ENCODE measurements at places on chromosomes 5 and 9.

GRCh38 chr5:33129309-33129708 lies 311.5 kb upstream of the TARS1 start:
- DNase-seq = no peak

DNA sequence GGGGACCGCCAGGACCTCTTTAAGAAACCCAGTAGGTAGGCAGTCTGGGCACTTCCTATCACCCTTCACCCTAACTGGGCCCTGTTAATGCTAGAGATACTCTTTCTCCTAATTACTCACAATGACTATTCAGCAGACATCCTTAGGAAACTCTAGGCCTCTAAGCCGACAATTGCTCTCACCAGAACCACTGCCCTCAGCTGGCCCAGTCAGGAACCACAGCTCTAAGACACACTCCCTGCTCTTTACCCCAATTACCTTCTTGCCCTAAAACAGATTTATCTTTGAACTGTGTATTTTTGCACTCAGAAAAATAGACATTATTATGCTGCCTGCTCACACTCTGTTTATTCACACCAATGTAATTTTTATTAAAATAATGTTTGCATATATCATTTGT lies 432.6 kb upstream of the SLC30A5 start:
- DNase-seq = peak; percentile 2

DNA sequence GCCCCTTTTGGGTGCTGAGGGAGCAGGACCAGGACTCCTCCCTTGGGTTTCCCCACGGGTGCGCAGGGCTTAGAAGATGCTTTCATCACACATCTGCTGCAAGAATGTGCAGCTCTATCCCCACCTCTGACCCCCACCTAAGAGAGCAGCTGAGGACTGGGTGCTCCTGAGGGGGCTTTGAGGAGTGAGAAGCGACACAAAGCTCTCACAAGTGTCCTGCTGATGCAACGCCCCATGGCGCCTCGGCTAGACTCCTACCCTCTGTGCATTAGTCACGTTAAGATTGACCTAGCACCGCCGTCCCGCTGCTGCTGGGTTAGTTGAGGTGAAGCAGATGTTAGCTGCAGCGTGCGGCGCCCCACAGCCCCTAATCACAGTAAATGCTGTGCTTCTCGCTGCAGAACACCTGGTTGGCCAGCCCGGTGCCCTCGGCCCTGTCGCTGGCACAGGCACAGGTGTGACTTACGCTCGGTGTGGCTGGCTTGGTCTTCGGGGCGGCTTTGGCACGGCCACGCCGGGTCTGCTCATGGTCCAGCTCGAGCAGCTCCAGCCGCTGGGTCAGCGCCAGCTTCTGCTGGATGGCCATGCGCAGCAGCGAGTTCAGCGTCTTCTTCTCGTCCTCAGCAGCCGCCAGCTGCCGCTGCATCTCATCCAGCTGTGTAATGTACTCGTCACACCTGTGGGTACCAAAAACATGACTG lies 45.0 kb upstream of the IPPK start:
- peak; percentile 30 for DNase-seq

- peak; percentile 16 for DNase-seq
These were observed 112.7 kb downstream of the RORB start for GRCh38 chr9:74609671-74610405.

DNA sequence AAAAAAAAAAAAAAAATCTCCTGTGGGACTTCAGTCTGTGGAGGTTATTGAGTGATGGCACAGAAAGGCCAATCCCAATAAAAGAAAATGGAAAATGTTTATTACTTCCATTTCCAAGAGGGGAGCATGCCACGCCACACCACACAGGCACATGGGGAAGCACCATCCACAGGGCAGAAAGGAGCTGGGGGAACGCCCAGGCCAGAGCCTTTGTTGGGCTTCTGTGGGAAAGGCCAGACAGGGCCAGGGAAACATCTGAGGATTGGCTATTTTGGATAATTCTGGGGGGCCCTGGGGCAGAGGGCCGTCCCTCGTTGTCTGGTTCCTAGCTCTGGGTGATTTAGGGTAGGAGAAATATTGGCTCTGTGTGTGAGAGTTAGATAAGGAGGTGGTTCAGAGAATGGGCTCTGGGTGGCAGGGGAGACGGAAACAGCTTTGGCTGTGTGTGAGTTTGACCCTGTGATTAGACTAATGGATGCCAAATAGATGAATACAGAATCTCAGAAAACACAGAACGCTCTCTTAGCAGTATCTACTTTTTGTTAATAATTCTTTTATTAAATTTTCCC lies 49.0 kb upstream of the ABL1 start:
- DNase-seq = no peak

- no peak for DNase-seq
These were observed 1342.0 kb upstream of the NUDT12 start for GRCh38 chr5:104904561-104904960.

GRCh38 chr5:105954341-105954740 lies 1716.4 kb downstream of the EFNA5 start:
- DNase-seq = no peak

DNA sequence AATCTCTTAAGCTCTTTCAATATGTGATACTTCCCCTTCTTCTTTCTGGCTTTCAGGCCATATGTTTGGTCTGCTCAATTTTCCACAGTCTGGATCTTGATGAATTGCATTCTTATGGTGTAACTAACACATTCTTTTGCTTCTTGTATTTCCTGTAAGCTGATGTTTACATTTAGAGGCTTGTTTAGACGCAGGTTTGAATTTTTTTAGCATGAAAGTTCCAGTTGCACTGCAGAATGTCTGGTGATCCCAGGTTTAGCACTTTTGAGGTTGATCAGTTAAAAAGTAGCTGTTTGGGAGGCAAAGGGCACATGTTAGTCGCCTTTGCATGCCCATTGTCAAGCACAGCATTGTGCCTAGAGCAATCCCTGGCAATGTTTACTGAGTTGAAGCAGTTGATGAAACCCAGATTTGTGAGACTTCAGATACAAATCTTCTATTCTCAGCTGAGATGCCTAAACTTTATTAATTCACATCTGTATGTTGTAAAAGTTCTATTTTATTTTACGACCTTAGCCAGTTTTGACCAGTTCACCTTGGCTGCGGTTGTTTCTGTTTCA lies 59.6 kb upstream of the SPATA31C2 start:
- DNase-seq = no peak

GRCh38 chr9:136795000-136795348 lies 1.2 kb upstream of the CCDC183 start:
- no peak for DNase-seq

- no peak for DNase-seq
These were observed 9.8 kb downstream of the PTPN3 start for GRCh38 chr9:109488351-109488750.

DNA sequence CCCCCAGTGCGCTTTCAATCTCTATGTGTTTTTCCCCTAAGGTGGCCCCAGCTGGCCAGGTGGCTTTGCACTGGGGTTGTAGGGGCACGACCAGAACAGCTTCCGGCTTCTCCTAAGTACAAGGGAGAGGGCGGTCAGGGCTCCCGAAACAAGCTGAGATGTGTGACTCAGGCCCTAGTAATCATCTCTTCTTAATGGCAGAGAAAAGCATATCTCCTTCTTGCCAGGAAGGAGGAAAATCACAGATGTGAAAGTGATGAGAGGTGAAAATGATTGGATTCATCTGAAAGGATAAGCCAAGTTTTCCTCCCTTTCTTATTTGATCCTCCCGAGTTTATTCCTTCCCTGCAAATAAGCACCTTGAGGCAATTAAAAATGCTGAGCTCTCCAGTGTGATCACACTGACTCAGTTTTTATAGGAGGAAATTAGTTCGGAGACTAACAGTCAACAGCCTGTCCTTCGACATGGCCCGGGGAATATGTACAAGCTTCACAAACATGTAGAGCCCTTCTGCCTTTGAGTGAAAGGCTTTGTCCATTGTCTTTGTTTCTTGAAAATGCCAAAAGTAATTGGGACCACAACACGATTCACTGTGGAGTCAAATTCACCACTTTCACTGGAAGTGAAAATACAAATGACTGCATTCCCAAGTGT lies 514.8 kb downstream of the PSAT1 start:
- no peak for DNase-seq

GRCh38 chr5:39341896-39342295 lies 22.4 kb downstream of the C9 start:
- DNase-seq = no peak

DNA sequence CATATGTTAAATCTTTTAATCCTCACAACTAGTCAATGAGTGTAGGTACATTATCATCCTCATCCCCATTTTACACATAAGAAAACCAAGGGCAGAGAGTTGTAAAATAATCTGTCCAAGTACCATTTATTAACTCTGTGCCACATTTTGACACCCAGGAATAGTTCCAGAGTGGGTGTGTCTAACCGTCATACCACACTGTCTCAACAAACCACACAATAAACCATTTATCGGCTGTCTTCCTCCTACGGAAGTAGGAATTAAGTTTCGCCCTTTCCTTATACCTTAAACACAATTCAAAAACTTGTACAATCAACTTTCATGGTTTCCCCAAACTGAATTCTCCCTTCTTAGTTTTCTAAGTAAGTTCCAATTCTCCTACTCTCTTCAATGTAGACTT lies 11.4 kb downstream of the AP3B1 start:
- DNase-seq = no peak

GRCh38 chr9:14511452-14511851 lies 181.8 kb downstream of the ZDHHC21 start:
- no peak for DNase-seq

GRCh38 chr9:34989946-34990635 lies 546 bp downstream of the DNAJB5 start:
- peak; percentile 97 for DNase-seq

- peak; percentile 53 for DNase-seq
These were observed 47.5 kb downstream of the MRPL36 start for GRCh38 chr5:1751864-1752822.

DNA sequence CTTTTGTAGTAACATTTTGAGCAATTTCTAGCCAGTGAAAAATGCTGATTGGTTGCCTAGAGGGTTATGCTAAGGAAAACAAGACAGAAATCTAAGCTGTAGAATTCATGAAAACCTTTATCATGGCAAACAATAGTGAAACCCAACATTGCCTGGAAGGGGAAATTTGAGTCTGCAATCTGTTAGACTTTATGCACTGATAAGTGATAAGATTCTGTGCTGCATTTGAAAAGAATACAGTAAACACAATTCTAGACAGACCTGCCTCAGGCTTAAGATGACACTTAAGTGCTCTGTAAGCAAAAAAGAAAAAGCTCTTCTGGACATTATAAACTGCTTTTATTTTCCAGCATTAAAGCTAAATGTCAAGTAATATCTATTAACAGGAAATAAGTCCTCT lies 519.3 kb downstream of the ISL1 start:
- DNase-seq = no peak

Measured in H7 (cell line).